ENCODE measurements at places on chromosomes 3 and 15.

GRCh38 chr15:94322141-94322540 is 90.8 kb downstream of the MCTP2 start:
- DNase-seq: no peak

- no peak for DNase-seq
Measured at GRCh38 chr3:170423001-170423615, 4.4 kb downstream of the CLDN11 start.

DNA sequence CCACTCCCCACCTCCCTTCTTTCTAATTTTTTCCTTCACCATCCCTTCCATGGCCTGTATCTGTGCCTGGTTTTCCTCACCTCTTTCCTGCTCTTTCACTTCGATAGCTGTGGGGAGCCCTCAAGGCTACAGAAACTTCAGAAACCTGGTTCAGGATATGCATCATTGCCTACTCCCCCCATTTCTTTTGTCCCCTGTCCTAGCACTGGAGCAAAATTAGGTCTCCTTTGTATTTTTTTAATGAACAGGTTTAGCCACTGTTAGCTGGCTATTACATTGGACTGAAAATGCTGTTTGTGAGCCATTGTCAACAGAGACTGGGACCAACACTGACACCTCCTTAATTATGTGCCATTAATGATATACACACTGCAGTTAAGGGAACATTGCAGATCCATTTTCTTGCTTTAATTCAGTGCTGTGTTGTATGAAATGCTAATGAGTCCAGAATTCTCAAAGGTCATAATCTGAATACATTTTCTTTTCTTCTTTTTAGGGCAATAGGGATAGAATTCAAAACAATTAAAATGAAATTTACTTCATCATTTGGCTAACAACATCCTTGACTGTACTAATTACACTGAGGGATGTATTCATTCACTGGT is 138.6 kb downstream of the PDCD6IP start:
- DNase-seq: no peak

- no peak for DNase-seq
Measured at GRCh38 chr15:47577000-47577399, 140.3 kb upstream of the SEMA6D start.

DNA sequence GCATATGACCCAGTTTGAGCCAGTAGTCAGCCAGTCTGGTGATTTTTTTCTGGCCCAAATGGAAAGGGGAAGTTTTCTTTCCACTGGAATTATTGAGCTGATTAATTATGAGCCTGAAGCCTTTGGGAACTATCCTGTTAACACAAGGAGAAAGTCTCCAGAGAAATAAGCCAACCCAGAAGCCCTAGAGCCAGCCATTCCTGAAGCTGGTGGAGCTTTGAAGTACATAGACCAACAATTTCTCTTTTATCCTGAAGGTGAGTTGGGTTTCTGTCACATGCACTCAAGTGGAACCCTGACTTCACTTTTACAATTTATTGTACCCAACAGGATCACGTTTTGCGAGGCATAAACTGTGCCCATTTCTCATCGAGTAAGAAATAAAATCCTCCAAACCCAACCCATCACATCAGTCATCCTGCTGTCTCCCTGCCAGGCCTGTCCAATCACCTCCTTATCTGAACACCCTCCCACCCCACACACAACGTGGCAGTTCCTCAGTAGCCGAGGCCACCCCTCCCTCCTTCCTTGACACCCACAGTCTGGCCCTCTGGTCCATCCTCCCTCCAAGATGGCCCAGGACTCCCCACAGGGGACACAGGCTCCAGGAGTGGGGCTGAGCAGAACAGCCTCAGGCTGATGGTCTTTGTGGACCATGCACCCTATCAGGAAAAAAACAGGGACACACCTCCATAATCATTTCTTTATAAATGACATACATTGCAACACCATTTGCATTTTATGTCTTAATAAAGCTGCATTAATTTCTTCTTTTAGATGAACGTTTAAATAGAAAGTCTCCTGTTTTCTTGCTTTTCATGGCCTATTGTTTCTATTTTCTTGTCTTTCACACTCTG is 55.7 kb upstream of the GATA2 start:
- no peak for DNase-seq

DNA sequence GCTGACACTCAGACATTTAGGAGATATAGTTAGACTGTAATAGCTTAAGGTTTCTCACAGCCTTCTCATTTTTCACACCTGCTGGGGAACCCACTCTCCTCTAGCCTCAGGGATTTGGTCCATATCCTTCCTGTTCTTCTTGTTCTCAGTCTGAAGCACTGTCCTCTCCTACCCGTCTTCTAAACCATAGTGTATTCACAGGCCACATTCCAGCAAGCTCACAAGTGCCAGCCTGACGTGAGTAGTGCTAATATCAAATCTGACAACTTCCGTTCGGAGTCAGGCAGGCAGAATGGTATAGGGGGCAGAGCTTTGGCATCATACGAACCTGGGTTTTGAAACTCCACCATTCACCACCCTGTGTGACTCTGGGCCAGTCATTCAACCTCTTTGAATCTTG is 6.9 kb upstream of the CA12 start:
- DNase-seq: no peak

DNA sequence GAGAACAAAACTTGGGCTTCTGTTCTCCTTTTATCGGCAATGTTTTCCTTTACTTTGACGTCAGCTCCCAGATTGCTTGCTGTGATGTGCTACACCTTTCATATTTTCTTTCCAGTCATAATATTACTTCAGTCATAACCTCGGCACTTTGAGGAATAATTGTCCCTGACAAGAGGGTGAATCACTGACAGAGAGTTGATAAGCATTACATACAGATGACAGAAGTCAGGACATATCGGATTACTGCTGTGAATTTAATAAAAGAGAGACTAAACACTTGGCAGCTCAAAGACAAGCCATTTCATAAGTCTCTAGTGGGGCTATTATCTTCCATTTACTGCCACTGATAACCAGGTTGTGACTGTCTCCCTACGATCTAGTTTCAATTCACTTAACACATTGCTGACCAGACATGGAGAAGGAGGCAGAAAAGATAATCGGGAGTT is 362.1 kb upstream of the ARRDC4 start:
- DNase-seq: no peak

All from islet precursor cell (in vitro differentiated cells).